Aorta (tissue), 5 donors: ENCODE measurements at places on chromosomes 7 and 10. TPM values are rescaled to one million over a fixed set of nuclear protein-coding genes. Genes with fewer than 3 reads are reported as not detected.

DNA sequence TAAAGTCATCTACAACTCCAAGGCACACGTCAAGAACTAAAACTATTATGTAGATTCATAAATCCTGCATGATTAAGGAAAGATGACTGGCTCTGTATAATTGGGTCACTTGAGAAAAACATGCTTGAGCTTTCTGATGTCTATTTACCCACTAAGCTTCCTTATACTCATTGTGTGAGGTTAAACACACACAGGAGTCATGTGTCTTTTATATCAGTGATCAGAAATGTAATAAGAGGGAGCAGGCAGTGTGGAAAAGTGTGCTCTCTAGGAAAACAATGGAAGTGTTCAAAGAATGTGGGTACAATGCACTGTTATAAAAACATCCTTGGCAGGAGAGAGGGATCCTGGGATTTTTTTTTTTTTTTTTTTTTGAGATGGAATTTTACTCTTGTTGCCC is 108.6 kb upstream of the ARID5B start:
- H3K4me1 ChIP-seq: peaks cover 4% of the 10 kb centered on the region
- no peaks in the 10 kb centered on the region for H3K36me3 ChIP-seq
- H3K27me3 ChIP-seq: no peaks in the 10 kb centered on the region
- no peak overlapping the region for H3K4me3 ChIP-seq
- no peak for DNase-seq

- H3K27me3 ChIP-seq: no peaks in the 10 kb centered on the region
- no peak overlapping the region for H3K4me3 ChIP-seq
- DNase-seq: no peak
Measured at GRCh38 chr7:30351724-30352123, 67.3 kb downstream of the ZNRF2 start.

GRCh38 chr10:86075512-86075911 is 291.1 kb downstream of the GRID1 start:
- H3K27ac ChIP-seq: no peak overlapping the region
- no peak for DNase-seq
- no peak overlapping the region for H3K4me3 ChIP-seq
- H3K36me3 ChIP-seq: no peaks in the 10 kb centered on the region
- no peaks in the 10 kb centered on the region for H3K4me1 ChIP-seq

DNA sequence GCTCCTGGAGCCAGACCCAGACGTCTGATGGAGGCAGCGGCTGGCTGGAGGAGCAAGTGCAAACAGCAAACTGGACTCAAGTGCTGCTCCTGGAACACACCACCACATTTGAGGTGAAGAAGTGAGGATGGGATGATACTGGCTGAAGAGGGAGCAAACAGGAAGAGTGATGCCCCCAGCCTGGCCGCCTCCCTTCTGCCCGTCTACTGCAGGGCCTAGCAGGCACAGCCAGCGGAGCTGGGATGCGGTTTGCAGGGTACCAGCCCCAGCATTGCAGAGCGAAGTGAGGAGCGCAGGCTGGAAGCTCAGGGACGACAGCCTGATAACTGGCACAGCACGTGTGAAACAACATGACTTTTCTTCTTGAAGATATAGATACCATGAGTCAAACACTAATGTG is 111.8 kb upstream of the ZNF32 start:
- no peaks in the 10 kb centered on the region for H3K36me3 ChIP-seq
- no peak for DNase-seq
- H3K27me3 ChIP-seq: no peaks in the 10 kb centered on the region
- no peak overlapping the region for H3K27ac ChIP-seq
- H3K4me3 ChIP-seq: no peak overlapping the region
- H3K4me1 ChIP-seq: no peaks in the 10 kb centered on the region

GRCh38 chr7:142933092-142933475 is 462 bp downstream of the TRPV5 start:
- no peaks in the 10 kb centered on the region for H3K36me3 ChIP-seq
- H3K4me3 ChIP-seq: no peak overlapping the region
- no peaks in the 10 kb centered on the region for H3K4me1 ChIP-seq
- no peaks in the 10 kb centered on the region for H3K27me3 ChIP-seq

DNA sequence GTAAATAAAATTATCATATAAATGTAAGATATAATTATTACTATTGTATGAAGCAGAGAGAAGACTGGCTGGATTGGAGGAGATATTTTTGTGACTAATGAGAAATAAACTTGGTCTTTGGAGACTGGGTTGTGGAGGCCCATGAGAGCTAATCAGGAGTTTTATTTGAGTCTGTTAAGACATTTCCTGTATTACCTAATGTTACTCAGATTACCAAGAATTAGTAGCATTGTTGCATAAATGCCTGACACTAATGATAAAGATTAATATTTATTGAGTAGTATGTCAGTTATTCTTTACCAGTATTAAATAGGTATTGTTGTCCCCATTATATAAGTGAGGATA is 7.1 kb downstream of the CCDC126 start:
- no peak for DNase-seq
- H3K4me1 ChIP-seq: no peaks in the 10 kb centered on the region
- H3K4me3 ChIP-seq: no peak overlapping the region
- no peaks in the 10 kb centered on the region for H3K27me3 ChIP-seq
- H3K36me3 ChIP-seq: no peaks in the 10 kb centered on the region
- H3K27ac ChIP-seq: no peak overlapping the region

- H3K4me3 ChIP-seq: no peak overlapping the region
- no peak for DNase-seq
- no peaks in the 10 kb centered on the region for H3K27me3 ChIP-seq
- H3K4me1 ChIP-seq: no peaks in the 10 kb centered on the region
- H3K36me3 ChIP-seq: no peaks in the 10 kb centered on the region
Measured at GRCh38 chr10:13404305-13404759, 56.2 kb upstream of the SEPHS1 start.

Gene MPP7
- 95.3 TPM for total RNA-seq

Gene TAX1BP1
- 113 TPM for total RNA-seq

Gene CYP2W1
- not detected for total RNA-seq

Gene CTTNBP2
- 29.6 TPM for total RNA-seq
